AML-193 (cell line): ENCODE measurements at places on chromosomes 1 and 21.

DNA sequence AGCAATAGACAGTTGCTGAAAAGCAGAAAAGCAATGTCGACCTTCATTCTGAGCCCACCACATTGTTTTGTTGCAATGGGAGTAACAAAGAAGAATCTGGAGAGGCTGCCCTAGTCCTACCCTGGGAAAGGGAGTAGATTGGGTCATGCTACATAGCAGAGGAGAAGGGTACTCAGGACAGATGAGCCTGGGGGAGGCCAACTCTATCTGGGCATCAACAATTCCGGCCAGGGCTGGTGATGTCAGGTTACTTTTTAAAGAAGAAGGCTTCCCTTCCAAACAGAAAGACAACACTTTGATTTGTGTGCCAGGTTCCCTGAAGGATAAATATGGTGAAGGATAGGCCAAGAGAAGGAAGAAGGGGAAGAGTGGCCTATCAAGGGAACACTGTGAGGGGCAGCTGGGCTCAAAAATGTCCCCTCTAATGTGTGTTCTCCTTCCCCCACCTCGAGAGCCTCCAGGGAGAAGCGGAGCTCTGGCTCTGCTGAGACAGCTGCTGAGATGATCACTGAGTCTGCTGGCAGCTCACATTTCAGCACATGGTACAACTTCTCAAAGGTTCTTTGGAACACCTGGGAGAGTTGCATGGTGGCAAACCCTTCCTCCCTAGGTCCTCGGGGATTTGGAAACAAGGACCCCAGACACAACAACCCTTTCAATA is 3.2 kb upstream of the ADIPOR1 start:
- DNase-seq = no peak

- peak; percentile 73 for DNase-seq
Measured at GRCh38 chr1:36224537-36225282, 467 bp downstream of the THRAP3 start.

GRCh38 chr1:113226148-113226547 is 153.2 kb downstream of the LRIG2 start:
- no peak for DNase-seq

DNA sequence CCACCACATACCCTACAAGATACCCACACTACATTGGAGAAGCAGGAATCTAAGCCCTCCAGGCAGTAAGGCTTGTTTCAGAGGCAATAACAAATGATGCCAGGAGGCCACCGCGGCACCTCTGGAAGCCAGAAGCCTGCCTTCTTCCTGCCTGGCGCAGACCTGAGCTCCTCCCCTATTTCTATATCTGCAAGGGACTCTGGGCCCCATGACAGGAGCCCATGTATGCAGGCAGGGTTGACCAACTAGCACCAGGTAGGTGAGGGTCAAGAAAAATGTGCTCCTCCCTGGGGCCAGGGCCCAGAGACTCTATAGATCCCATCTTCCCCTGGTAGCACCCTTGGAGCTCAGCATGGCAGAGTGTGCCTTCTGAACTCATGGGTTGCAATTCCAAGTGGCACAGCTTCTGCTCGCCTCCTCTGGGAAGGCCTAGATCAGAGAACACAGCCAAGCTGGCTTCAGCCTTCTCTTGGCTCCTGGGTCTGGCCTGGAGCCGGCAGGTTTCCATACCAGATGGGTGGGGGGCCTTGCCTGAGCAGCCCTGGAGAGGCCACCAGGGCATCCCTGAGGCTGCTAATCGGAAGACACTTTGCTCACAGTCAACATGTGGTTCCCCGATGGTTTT is 85.1 kb downstream of the STUM start:
- DNase-seq = no peak

DNA sequence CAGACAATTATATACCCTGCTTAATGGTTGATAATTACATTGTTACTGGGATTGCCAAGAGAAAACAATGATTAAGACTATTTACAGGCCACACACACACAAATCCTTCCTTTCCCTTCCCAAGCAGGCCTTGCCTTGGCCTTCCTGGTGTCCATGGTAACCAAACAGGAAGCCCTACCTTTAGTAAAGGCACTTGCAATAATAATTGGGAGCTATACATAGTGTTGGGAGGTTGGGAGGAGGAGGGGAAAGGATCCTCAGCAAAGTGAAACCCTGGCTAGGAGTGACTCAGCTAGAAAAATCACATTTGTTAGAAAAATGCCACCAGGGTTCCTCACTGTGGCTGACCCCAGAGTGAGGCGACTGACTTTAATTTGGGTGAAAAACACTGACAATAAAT is 122.3 kb upstream of the ADAR start:
- no peak for DNase-seq

GRCh38 chr1:204348722-204349121 is 11.0 kb downstream of the PLEKHA6 start:
- DNase-seq = no peak

DNA sequence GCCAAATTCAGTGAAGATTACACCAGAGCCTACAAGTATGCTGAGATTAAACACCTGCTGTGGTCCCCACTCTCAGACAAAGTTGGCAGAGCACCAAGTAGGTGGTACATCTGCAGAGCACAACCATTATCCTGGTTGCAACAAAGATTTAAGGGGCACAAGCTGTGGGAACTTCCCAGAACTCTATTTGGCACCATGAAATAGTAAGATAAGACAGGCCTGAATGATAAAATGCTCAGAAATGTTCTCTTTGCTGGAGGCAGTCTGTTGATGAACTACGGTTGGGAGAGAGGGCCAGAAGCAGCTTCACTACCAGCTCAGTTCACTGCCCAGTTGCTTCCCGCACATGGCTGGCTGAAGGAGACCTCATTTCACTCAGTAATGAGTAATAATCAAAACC is 19.9 kb downstream of the RPL5 start:
- no peak for DNase-seq

GRCh38 chr21:17414766-17415165 is 98.1 kb upstream of the CXADR start:
- no peak for DNase-seq

GRCh38 chr21:32565856-32566465 is 19.4 kb downstream of the TCP10L start:
- no peak for DNase-seq

DNA sequence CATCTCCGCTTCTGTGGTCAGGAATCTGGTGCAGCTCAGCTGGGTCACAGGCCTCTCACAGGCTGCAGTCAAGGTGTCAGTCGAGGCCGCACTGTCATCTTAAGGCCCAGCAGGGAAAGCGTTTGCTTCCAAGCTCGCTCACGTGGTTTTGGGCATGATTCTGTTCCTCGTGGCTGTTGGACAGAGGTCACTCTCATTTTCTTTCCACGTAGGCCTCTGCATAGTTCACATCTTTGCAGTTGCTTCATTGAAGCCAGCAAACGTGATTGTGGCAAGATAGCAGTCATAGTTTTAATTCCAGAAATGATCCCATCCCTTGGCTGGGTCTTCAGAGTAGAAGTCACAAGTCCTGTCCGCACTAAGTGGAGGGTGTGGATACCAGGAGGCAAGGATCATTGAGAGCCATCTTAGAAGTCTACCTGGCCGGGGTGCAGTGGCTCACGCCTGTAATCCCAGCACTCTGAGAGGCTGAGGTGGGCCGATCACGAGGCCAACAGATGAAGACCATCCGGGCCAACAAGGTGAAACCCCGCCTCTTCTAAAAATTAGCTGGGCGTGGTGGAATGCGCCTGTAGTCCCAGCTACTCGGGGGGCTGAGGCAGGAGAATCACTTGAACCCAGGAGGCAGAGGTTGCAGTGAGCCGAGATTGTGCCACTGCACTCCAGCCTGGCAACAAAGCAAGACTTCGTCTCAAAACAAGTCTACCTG is 24.5 kb downstream of the NECAP2 start:
- DNase-seq = no peak

DNA sequence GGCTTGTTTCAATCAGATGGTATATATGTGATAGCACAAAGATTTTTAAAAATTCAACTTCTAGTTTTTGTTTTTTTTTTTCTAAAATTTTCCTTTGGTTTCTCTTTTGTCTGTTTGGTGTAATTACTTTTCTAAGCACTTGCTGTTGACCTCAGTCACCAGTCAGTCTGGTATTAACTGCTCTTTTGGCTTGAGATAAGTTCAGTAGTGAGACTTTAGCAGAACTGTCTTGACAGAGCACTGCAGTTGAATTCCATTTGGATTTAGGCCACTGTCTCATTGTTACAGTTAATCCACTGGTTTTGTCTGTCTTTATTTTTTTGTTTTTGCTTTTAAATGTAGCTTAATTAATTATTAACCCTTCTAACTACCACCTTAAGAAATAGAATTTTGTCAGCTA is 36.2 kb downstream of the OSBPL9 start:
- no peak for DNase-seq

GRCh38 chr1:63920154-63921117 is 146.6 kb downstream of the ROR1 start:
- no peak for DNase-seq

- no peak for DNase-seq
Measured at GRCh38 chr1:53272349-53272748, 34.0 kb upstream of the MAGOH start.

GRCh38 chr21:33418691-33419090 is 15.5 kb downstream of the IFNGR2 start:
- DNase-seq = no peak

DNA sequence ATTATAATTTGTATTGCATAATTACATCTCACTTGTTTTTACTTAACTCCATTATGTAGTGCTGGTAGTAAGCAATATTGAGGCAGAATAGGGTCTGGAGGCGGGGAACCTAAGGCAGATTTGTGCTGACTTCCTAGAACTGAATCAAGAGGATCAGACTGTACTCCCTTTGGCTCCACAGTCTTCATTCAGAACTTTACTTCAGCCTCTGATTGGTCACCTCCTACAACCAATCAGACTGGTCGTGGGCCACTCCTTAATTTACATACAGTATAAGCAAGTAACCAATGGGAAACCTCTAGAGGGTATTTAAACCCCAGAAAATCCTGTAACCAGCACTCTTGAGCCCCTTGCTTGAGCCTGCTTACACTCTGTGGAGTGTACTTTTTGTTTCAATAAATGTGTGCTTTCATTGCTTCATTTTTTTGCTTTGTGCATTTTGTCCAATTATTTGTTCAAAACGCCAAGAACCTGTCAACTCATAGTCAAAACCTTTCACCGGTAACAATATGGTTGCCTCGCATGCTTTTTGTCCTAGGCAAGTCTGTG is 31.6 kb downstream of the ZBTB8OS start:
- DNase-seq = no peak

GRCh38 chr1:99570486-99571089 is 75.3 kb upstream of the PALMD start:
- DNase-seq = no peak

DNA sequence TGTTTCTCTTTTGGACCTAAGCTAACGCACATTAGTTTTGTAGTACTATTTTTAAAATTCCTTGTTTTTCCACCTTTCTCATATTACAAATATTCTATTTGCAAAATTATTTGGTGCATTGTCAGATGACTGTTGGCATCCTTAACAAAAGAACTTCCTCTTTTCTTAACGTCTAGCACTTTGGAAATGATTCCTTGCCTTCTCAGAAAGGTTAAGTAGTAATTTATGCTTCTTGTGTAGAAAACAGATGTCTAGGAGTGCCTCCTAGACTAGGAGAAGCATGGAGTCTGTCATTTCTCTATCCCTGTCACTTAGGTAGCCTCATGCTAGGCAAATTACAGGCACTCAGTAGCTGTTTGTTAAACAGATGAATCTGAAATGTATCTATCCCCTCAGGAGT is 64.4 kb downstream of the HSPA13 start:
- DNase-seq = peak; percentile 59

GRCh38 chr1:159554696-159555095 is 18.9 kb upstream of the OR10J5 start:
- peak; percentile 69 for DNase-seq

- DNase-seq = no peak
Measured at GRCh38 chr1:202663131-202663530, 47.1 kb downstream of the SYT2 start.

- no peak for DNase-seq
Measured at GRCh38 chr1:58893257-58893869, 109.5 kb upstream of the JUN start.

- DNase-seq = no peak
Measured at GRCh38 chr1:38201431-38201830, 154.8 kb upstream of the POU3F1 start.

GRCh38 chr1:158027508-158027907 is 34.1 kb downstream of the KIRREL1 start:
- no peak for DNase-seq

DNA sequence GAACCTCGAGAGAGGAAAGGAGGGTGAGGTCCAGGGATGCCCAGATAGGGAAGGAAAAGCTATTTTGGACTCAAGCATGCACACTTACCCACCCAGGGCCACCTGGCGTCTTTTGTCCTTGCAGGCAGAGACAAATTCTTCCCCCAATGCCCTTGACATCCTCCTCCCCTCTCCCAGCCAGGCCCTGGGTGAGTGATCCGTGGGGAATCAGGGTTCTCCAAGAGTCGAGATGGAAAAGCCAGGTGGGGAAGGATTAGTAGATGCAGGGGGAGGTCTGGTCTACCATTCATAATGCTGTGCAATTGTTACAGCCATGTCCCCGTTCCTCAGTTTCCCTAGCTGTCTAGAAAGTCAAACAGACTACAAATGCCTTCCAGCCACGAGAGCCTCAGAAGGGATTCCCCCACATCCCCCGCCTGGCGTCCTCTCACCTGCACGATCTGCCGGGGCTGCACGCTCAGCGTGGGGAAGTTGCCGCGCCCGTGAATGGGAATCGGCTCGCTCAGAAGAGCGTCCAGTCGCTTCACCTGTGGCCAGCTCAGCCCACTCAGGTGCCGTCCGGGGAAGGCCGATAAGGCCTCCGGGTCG is 580 bp downstream of the TENT5B start:
- no peak for DNase-seq

DNA sequence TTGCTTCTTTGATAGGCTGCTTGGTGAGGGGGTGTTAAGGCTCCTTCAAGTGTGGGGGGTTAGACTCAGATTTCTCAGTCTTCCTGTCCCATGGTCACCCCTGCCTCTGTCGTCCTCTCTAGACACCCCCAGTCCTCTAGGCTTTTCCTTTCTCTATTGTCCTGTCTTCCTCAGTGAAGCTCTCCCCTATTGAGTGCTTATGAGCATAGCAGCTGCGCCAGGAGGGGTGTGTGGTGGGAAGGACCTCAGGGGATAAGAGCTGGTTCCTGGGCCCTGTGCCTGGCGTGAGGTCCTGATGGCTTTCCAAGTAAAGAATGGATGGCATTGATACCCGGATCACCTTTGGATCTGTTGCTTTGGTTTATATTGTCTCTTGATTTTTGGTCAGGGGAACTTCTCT is 69.1 kb downstream of the DIP2A start:
- no peak for DNase-seq

GRCh38 chr1:204647114-204647804 is 38.3 kb downstream of the LRRN2 start:
- peak; percentile 46 for DNase-seq
